ENCODE measurements at places on chromosomes 16 and 17. TPM values are rescaled to one million over a fixed set of nuclear protein-coding genes. Genes with fewer than 3 reads are reported as not detected.

- H3K27me3 ChIP-seq, result no peaks in the 10 kb centered on the region
- no peaks in the 10 kb centered on the region for H3K36me3 ChIP-seq
- H3K4me3 ChIP-seq, result no peak overlapping the region
- no peak overlapping the region for H3K27ac ChIP-seq
- H3K4me1 ChIP-seq, result no peaks in the 10 kb centered on the region
Observed at GRCh38 chr17:3794557-3795389, 6.2 kb downstream of the ITGAE start.

DNA sequence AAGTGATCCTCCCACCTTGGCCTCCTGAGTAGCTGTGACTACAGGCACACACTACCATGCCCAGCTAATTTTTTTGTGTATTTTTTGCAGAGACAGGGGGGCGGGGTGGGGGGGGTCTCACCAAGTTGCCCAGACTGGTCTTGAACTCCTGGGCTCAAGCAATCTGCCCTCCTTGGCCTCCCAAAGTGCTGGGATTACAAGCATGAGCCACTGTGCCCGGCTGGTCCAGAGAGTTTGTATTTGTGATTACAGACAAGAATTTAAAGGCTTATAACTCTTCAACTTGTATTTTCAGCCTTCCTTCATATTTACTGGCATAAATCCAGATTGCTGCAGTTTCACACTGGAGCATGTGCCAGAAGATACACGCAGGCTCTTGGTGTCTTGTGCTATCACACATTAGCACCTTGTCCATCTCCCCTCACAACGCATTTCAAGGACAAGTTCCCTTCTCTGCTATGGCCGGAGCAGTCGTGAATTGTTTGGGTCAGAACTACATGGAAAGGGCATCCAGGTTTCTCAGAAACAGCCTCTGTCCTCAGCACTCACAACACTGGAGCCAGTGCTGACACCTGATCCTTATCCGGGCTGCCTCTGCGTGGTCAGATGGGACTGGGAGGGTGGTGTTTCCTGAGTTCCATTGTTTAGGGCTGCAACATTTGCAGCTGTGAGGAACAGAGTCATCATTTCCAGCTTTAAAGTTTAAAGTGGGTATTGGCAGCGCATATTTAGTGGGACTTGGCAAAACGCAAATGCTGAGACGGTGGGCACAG lies 28.1 kb downstream of the WSCD1 start:
- no peaks in the 10 kb centered on the region for H3K36me3 ChIP-seq
- H3K4me1 ChIP-seq, result no peaks in the 10 kb centered on the region
- peak overlapping the region; percentile 37 for H3K27ac ChIP-seq
- H3K4me3 ChIP-seq, result no peak overlapping the region

GRCh38 chr16:51666074-51666473 lies 515.0 kb upstream of the SALL1 start:
- H3K27ac ChIP-seq, result no peak overlapping the region
- no peak overlapping the region for H3K4me3 ChIP-seq
- DNase-seq, result no peak
- H3K27me3 ChIP-seq, result no peaks in the 10 kb centered on the region
- H3K4me1 ChIP-seq, result no peaks in the 10 kb centered on the region

- DNase-seq, result no peak
- H3K4me3 ChIP-seq, result no peak overlapping the region
- H3K4me1 ChIP-seq, result no peaks in the 10 kb centered on the region
- no peaks in the 10 kb centered on the region for H3K36me3 ChIP-seq
- no peak overlapping the region for H3K27ac ChIP-seq
Observed at GRCh38 chr16:31664683-31665482, 137.2 kb downstream of the AHSP start.

- H3K36me3 ChIP-seq, result no peaks in the 10 kb centered on the region
- DNase-seq, result no peak
- H3K4me3 ChIP-seq, result no peak overlapping the region
- H3K27ac ChIP-seq, result no peak overlapping the region
- H3K4me1 ChIP-seq, result peaks cover 51% of the 10 kb centered on the region
Observed at GRCh38 chr17:1232331-1232730, 37.9 kb upstream of the BHLHA9 start.

DNA sequence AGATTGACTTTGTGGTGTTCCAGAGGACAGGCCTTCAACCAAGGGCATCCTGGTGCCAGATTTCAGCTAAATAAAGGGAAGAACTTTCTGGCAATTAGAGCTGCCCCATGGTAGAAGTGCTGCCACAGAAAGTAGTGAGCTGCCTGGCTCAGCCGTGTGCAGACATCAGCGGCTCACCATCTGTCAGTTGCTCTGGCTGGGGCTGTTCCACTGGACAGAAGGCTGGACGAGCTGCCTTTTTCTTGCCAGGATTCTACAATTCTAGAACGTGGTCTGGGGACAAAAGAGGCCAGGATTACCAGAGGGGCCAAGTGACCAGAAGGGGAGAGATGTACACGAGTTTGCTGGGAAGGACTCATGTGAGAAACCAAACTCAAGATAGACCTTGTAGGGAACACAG lies 107.0 kb upstream of the RPL38 start:
- no peak for DNase-seq
- no peak overlapping the region for H3K27ac ChIP-seq
- no peaks in the 10 kb centered on the region for H3K4me1 ChIP-seq
- peaks cover 30% of the 10 kb centered on the region for H3K27me3 ChIP-seq
- no peaks in the 10 kb centered on the region for H3K36me3 ChIP-seq
- no peak overlapping the region for H3K4me3 ChIP-seq

DNA sequence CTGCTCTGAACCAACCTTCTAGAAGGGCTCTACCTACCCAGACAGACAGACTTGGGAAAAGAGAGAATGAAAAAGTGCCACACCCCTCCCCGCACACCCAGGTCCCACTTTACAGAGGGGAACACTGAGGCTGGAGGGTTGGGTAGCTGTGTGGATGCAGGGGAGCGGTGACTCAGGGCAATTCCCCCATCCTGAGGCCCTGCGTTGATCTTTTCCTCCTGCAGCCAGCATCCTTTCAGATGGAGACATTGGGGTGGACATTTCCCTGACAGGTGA lies 10.0 kb downstream of the CETP start:
- H3K36me3 ChIP-seq, result no peaks in the 10 kb centered on the region
- no peak overlapping the region for H3K27ac ChIP-seq
- H3K4me3 ChIP-seq, result no peak overlapping the region
- H3K27me3 ChIP-seq, result no peaks in the 10 kb centered on the region
- peaks cover 19% of the 10 kb centered on the region for H3K4me1 ChIP-seq

- no peak for DNase-seq
- H3K36me3 ChIP-seq, result peaks cover 84% of the 10 kb centered on the region
- H3K27ac ChIP-seq, result no peak overlapping the region
- no peak overlapping the region for H3K4me3 ChIP-seq
- no peaks in the 10 kb centered on the region for H3K27me3 ChIP-seq
Observed at GRCh38 chr17:37092701-37093100, 143.9 kb downstream of the AATF start.

- no peak overlapping the region for H3K4me3 ChIP-seq
- no peak overlapping the region for H3K27ac ChIP-seq
- no peak for DNase-seq
- H3K36me3 ChIP-seq, result no peaks in the 10 kb centered on the region
Observed at GRCh38 chr17:34668206-34668605, 88.8 kb downstream of the TMEM132E start.

GRCh38 chr17:78144147-78144719 lies 2.0 kb upstream of the C17orf99 start:
- no peaks in the 10 kb centered on the region for H3K27me3 ChIP-seq
- peak overlapping the region; percentile 71 for H3K27ac ChIP-seq
- peak; percentile 89 for DNase-seq
- peaks cover 8% of the 10 kb centered on the region for H3K36me3 ChIP-seq

GRCh38 chr17:73595479-73595878 lies 48.8 kb downstream of the SDK2 start:
- H3K36me3 ChIP-seq, result no peaks in the 10 kb centered on the region
- no peaks in the 10 kb centered on the region for H3K4me1 ChIP-seq
- no peak overlapping the region for H3K4me3 ChIP-seq
- H3K27ac ChIP-seq, result no peak overlapping the region

GRCh38 chr16:13110124-13110796 lies 208.9 kb downstream of the SHISA9 start:
- H3K4me1 ChIP-seq, result no peaks in the 10 kb centered on the region
- H3K27ac ChIP-seq, result no peak overlapping the region
- no peaks in the 10 kb centered on the region for H3K27me3 ChIP-seq
- H3K4me3 ChIP-seq, result no peak overlapping the region

DNA sequence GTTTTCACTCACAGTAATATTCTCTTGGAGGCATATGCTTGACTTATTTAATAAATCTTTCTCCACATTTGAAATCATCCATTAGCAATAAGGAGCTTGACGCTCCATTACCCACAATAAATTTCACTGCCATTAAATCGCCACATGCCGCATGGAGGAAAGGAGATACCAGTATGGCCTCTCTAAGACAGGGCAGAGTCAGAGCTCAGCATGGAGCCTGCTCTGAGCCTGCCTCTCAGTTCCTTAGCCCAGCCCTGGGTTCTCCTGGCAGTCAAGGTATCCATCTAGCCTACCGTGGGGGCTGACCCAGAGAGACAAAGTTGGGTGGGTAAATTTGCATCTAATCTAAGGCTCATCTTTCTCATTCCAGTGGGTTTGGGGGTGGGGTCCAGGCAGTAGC lies 80.3 kb upstream of the CES5A start:
- no peaks in the 10 kb centered on the region for H3K36me3 ChIP-seq
- no peak overlapping the region for H3K4me3 ChIP-seq
- H3K27ac ChIP-seq, result no peak overlapping the region
- no peaks in the 10 kb centered on the region for H3K27me3 ChIP-seq
- H3K4me1 ChIP-seq, result no peaks in the 10 kb centered on the region
- DNase-seq, result no peak

- H3K4me3 ChIP-seq, result no peak overlapping the region
- no peaks in the 10 kb centered on the region for H3K27me3 ChIP-seq
- peaks cover 6% of the 10 kb centered on the region for H3K4me1 ChIP-seq
- DNase-seq, result no peak
- no peak overlapping the region for H3K27ac ChIP-seq
Observed at GRCh38 chr17:63768433-63768832, 5.0 kb downstream of the CCDC47 start.

- no peaks in the 10 kb centered on the region for H3K4me1 ChIP-seq
- H3K27ac ChIP-seq, result no peak overlapping the region
- H3K27me3 ChIP-seq, result no peaks in the 10 kb centered on the region
- H3K36me3 ChIP-seq, result peaks cover 15% of the 10 kb centered on the region
- no peak for DNase-seq
Observed at GRCh38 chr16:881219-882097, 80.9 kb upstream of the GNG13 start.

GRCh38 chr17:67035131-67036083 lies 8.9 kb upstream of the CACNG1 start:
- no peaks in the 10 kb centered on the region for H3K36me3 ChIP-seq
- H3K4me3 ChIP-seq, result no peak overlapping the region
- H3K4me1 ChIP-seq, result no peaks in the 10 kb centered on the region
- DNase-seq, result no peak

GRCh38 chr16:1363501-1364041 lies 11.8 kb downstream of the GNPTG start:
- H3K27me3 ChIP-seq, result no peaks in the 10 kb centered on the region
- no peak overlapping the region for H3K27ac ChIP-seq
- H3K36me3 ChIP-seq, result no peaks in the 10 kb centered on the region
- no peaks in the 10 kb centered on the region for H3K4me1 ChIP-seq
- DNase-seq, result peak; percentile 92

- H3K4me3 ChIP-seq, result no peak overlapping the region
- peak; percentile 31 for DNase-seq
- no peaks in the 10 kb centered on the region for H3K4me1 ChIP-seq
- H3K36me3 ChIP-seq, result no peaks in the 10 kb centered on the region
- H3K27me3 ChIP-seq, result no peaks in the 10 kb centered on the region
Observed at GRCh38 chr17:14672830-14673229, 371.9 kb downstream of the HS3ST3B1 start.

DNA sequence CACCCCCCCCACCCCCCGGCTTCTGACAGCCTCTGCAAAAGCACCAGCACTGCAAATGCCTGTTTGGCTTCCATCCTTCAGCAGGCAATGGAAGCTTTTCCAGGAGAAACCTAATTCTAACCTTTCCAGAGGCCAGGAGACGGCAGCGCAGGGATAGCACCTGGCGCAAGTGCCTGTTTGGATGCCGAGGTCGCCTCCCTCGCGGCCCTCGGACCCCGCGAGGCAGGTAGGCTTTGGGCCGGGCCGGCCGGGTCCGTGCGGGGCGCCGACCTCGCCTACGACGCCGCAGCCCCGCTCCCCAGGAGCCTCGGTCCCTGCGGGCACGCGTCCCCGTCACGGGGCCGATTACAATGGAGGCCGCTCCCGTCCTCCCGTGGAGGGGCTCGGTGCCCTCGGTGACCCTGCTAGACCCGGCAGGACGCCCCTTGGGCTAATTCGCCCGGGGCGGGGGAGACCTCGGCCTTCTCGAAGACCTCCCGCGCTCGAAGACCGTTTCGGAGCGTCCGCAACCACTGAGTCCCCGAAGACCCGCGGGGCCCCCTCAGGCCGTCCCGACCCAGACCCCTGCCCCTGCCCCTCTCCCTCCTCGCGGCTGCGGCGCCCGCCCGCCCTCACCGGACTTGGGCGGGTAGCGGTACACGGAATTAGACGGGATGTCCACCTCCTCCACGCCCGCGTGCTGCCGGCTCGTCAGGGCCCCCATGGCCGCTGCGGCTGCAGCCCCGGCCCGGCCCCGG lies 587 bp downstream of the RNF157 start:
- H3K27ac ChIP-seq, result no peak overlapping the region
- H3K27me3 ChIP-seq, result peaks cover 72% of the 10 kb centered on the region
- no peaks in the 10 kb centered on the region for H3K36me3 ChIP-seq
- H3K4me3 ChIP-seq, result peak overlapping the region; percentile 21
- no peak for DNase-seq

DNA sequence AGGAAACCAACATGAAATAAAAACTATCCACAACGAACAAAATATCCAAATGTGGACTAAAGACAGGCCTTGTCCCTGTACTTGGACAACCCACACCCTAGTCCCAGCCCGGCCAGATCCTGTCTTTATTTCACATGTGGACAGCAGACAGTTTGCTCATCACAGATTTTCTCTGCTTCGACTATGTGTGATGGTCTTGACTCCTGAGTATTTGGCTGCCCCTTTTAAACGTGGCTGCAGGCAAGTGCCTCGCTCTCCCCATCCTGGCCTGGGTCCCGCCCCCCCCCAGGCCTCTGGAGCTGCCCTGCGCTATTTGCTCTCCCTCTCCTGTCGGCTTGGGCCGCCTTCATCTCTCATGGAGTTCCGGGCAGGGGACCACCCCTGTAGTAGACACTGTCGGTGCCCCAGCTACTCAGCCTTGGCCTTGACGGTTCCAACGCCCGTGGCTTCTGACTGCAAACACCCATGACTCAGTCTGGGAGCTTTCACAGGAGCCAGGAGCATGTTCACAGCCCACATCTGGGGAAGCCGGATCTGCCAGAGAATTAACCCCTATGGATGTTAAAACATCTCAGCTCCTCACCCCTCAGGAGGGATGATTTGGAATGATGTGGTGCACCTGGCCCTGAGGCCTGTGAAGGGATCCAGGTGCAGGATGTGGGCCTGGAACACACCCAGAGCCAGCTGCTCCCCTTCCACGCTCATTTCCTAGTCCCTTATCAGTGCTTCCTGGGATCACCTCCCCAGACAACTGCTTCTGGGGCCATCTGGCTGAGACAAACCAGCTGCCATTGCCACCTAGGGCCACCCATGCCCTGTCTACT lies 229.7 kb upstream of the RPL38 start:
- no peaks in the 10 kb centered on the region for H3K36me3 ChIP-seq
- DNase-seq, result no peak
- no peak overlapping the region for H3K27ac ChIP-seq
- no peaks in the 10 kb centered on the region for H3K4me1 ChIP-seq
- H3K27me3 ChIP-seq, result no peaks in the 10 kb centered on the region

KRT28 gene
- not detected for total RNA-seq

ERN1 gene
- 45.0 TPM for total RNA-seq

ANKRD40CL gene
- not detected for total RNA-seq
